Uterine smooth muscle cell (primary cell): ENCODE measurements at places on chromosomes 2 and 18. TPM values are rescaled to one million over a fixed set of nuclear protein-coding genes. Genes with fewer than 3 reads are reported as not detected.

The NYAP2 gene
- total RNA-seq = not detected in 2 replicates

The GTF3C2 gene
- total RNA-seq = 19.6 and 24.0 TPM in 2 replicates

The G6PC2 gene
- not detected in 2 replicates for total RNA-seq

The C2orf66 gene
- total RNA-seq = under 0.01 and 0.12 TPM in 2 replicates

The TCF7L1 gene
- total RNA-seq = 2.3 and 3.2 TPM in 2 replicates

The ABCG5 gene
- not detected in 2 replicates for total RNA-seq

The RETSAT gene
- 49.6 and 72.9 TPM in 2 replicates for total RNA-seq
